ENCODE measurements at places on chromosomes 7 and 10.

DNA sequence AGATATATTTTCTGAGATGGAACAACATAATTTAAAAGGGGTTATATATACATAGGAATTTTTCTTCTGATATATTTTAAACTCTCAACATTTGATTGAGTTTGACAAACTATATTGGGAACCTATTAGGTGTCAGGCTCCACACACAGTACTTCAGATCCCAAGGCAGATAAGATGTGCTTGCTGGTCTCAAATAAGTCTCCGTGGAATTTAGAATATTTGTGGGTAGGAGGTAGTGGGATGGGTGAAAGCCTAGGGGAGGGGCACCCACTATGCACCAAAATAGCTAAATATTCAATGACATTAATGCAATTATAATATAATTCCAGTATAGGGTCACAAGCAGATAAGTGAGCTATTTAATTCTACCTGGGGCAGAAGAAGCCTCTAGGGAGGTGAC is 81.5 kb downstream of the ARL4A start:
- no peak for DNase-seq

DNA sequence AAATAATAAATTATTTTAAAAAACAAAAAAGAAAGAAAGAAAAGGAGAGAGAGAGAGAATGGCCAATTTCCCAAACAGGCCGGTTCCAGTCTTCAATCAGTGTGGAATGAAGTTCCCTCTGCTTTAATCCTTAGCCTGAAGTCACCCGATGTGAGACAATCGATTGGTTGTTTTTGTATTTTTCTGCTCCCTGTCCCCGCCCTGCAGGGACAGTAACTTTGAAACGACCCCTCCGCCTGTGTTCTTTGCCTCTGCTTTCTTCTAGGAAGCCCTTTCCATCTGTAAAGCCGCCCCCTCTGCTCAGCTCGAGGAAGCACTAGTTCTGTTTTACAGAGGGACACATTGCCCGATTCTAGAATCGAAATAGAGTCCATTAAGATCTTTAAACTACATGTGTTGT is 33.4 kb downstream of the FOXL3 start:
- DNase-seq: no peak

- DNase-seq: no peak
These were observed 44.1 kb upstream of the OSBPL3 start for GRCh38 chr7:25024066-25024465.

DNA sequence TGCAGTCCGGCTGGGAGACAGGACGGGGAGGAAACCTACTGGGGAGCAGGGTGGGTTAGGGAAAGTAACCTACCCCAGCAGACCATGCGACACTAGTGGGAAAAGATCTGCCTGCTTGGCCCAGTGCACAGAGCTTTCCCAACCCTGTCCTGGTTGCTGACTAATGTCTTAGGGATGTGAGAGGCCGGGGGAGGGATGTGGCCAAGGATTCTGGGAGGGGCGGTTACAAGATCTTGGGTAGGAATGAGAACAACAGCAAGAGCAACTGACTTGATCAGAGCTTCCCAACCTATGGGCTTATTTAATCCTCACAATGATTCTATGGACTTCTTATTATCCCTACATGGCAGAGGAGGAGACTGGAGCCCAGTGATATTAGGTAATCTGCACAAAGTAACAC is 24.0 kb upstream of the EIF5AL1 start:
- DNase-seq: no peak

DNA sequence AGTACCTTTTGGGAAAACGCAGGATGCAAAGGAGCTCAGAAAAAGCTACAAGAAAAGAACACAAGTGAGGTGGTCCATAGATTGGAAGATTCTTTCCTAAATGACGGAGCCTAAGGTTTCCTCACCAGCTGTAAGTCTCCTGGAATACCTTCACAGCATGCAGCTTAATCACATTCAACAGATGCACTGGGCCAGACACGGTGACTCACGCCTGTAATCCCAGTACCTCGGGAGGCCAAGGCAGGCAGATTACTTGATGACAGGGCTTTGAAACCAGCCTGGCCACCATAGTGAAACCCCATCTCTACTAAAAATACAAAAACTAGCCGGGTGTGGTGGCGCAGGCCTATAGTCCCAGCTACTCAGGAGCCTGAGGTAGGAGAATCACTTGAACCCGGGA is 228.7 kb downstream of the FRMD4A start:
- DNase-seq: no peak

- peak; percentile 30 for DNase-seq
These were observed 54.7 kb upstream of the AFAP1L2 start for GRCh38 chr10:114458955-114459354.

DNA sequence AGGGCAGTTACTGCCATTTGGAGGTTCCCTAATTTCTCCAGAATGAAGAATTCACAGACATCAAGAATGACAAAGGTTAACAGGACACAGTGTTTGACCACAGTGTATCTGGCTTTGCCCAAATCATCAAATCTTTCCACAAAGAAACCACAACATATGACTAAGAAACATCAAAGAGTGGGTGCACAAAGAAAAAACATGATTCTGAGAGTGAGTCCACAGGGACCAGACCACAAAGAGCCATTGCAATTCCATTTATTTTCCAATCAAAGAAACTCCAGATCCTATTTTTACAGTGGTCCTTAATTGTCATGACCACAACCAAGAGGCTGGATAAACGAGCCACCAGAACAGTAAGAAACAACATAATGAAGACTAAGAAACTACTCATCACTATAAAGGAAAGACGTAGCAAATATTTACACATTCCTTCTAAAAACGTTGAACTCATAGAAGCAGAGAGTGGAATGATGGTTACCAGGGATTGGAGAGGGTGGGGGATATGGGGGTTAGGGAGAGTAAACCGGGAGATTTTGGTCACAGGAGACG is 286.5 kb downstream of the DOCK4 start:
- no peak for DNase-seq

GRCh38 chr7:44128721-44129582 is 5.6 kb upstream of the POLD2 start:
- no peak for DNase-seq

DNA sequence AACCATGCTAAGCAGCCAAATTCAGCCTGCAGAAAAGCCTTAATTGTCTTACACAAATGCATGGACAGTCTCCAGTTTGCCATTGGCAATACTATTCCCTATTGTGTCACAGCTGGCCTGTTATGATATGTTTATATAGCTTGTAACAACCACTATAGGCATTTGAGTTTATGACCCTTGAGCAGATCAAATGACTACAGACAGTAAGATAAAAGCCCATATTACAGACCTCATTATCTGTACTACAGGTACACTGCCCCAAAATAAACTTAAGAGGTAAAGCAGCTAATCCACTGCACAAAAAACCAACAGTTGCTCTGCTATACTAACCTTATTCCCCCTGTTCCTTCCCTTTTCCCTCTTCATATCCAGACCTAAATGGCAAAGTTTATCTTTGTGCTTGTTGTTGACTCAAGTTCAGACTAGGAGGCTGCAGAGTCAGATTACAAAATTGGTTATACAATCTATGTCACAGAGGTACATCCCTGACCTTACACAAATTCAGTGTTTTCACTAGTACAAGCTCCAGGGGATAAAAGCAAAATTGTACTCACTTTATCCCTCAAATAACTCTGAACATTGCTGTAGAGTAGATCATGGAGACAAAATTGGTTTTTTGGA is 218.4 kb downstream of the GRM8 start:
- DNase-seq: no peak

All from GF-D8 (cell line).